ENCODE measurements at places on chromosomes 7 and 10. TPM values are rescaled to one million over a fixed set of nuclear protein-coding genes. Genes with fewer than 3 reads are reported as not detected.

Gene FAM237B
- 0.84 TPM for polyA plus RNA-seq

Gene ANKRD61
- 1.4 TPM for polyA plus RNA-seq

Gene GPC2
- polyA plus RNA-seq = 8.8 TPM

Gene DNAH11
- 2.9 TPM for polyA plus RNA-seq

Gene STOX1
- polyA plus RNA-seq = 6.2 TPM

Gene VAX1
- polyA plus RNA-seq = not detected

Gene CCL26
- polyA plus RNA-seq = not detected

Gene GPRIN2
- polyA plus RNA-seq = 2.7 TPM

Gene STAG3
- polyA plus RNA-seq = 11.3 TPM

GRCh38 chr10:3203016-3203811 is 30.6 kb upstream of the PITRM1 start:
- DNase-seq = no peak

DNA sequence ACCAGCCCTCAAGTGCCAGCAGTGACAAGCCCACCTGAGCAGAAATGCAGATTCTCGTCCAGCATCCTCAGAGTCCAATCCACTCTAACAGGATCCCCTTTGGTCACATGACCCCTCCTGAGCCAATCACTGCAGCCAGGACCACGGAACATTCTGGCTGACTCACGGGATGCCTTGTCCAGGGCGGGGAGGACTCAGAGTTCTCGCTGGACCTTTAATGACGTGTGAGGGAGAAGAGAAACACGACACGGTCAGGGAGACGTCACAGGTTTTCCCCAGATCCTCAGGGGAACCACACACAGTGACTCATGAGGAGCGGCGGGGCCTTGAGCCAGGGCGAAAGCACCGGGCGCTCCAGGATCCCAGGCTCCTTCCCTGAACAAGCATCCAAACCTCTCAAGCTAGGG is 155.7 kb downstream of the PTPRN2 start:
- DNase-seq = no peak

GRCh38 chr7:100367676-100368613 is 5.3 kb upstream of the PILRA start:
- DNase-seq = no peak

- DNase-seq = no peak
These were observed 197.5 kb downstream of the ARL4A start for GRCh38 chr7:12884856-12885440.

DNA sequence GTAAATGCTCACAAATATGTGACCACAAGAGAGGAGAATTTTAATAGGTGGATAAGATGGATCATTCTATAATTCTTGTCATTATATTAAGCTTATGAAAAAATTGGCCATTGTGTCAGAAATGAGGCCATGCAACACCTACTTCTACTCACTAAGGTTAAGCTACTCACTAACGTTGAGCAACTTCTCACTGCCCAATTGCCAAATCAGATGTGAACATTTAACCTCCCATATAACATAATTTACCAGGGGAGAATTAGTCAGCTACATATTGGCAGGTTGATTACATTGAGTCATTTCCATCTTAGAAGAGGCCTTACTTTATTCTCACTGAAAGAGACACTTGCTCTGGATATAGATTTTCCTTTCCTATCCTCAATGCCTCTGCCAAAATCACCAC is 211.2 kb upstream of the DGKB start:
- no peak for DNase-seq

- no peak for DNase-seq
These were observed 6.7 kb downstream of the LUC7L2 start for GRCh38 chr7:139366400-139366799.

GRCh38 chr10:132967540-132967939 is 25.2 kb upstream of the CFAP46 start:
- no peak for DNase-seq

- DNase-seq = no peak
These were observed 68.7 kb upstream of the CAMK2B start for GRCh38 chr7:44394112-44394447.

DNA sequence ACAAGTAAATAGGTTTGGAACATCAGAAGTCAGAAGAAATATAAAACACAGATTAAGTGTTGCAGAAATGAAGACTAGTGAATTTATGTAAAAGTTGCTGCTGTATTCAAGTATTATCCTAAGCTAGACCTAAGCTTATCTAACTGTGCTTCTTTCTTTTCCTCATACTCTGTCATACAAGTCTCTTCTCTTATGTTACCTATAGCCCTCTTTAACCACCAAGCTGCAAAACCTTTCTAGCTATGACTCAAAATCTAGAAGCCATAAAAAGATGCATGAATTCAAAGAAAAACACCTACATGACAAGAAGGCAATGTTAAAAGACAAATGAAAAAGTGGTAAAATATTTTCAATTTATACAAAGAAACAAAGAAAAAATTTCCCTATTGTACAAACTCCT is 23.0 kb downstream of the DENND11 start:
- DNase-seq = no peak

GRCh38 chr7:133478591-133479135 is 225.8 kb downstream of the EXOC4 start:
- no peak for DNase-seq

DNA sequence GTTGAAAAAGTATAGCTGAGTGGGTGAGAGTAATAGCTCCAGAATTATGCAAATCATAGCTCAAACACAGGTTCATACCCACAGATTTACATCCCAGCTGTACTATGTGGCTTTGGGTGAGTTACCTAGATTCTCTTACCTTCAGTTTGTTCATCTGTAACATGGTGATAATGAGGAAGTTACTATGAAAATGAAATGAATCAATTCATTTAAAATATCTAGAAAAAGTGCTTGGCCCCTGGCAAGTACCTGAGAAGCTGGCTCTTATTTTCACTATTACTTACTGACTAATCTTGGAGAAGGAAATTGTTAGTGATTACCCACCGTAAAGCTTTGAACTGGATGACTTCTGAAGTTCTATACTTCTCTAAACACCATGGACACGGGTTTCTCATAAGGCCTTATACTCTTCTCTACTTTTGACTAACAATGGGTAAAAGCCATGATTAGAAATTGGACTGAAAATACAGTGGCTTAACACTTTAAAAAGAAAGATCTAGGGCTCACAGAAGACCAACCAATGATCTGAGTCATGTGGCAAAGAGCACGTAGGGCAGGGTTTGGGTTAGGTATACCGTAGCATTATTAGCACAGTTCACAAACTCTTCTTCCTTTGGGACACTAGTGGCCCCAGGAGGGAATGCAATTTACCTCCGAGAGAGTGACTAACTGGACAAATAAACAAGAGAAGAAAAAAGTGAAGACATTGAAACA is 149.2 kb downstream of the PLPP4 start:
- no peak for DNase-seq

GRCh38 chr10:92149261-92149660 is 141.6 kb downstream of the CPEB3 start:
- DNase-seq = no peak

DNA sequence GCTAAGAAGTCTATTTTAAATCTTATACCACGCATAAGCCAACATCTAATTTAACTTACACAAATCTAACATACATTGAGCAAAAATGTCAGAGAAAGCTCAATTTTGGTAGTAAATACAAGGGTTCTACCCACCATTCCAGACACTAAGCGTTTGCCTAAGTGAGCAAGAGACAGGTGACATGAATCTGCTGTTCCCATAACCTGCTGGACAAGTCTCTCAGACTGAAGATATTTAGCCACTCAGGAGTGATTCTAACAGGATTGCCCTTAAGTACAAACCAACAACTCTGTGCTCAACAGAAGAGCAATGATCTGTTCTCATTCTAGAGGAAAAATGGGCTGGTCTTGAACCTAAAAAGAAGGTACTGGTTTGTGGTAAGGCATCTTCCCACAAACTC is 18.8 kb downstream of the EZH2 start:
- no peak for DNase-seq

Data from left renal pelvis (tissue), 4 donors.